ENCODE measurements at places on chromosomes 1 and 21. TPM values are rescaled to one million over a fixed set of nuclear protein-coding genes. Genes with fewer than 3 reads are reported as not detected.

TRIM67 gene
- not detected for total RNA-seq

C1orf141 gene
- not detected for total RNA-seq

GABRD gene
- not detected for total RNA-seq

PDZK1 gene
- total RNA-seq: 0.72 TPM

ITLN2 gene
- not detected for total RNA-seq

Measured in epithelial cell of alveolus of lung (primary cell).